ENCODE measurements at places on chromosomes 12 and 14. TPM values are rescaled to one million over a fixed set of nuclear protein-coding genes. Genes with fewer than 3 reads are reported as not detected.

CIT gene
- 21.9 TPM for total RNA-seq

APOF gene
- total RNA-seq = not detected

DTX1 gene
- total RNA-seq = not detected

NKX2-1 gene
- total RNA-seq = not detected

AQP5 gene
- not detected for total RNA-seq

CLECL1 gene
- not detected for total RNA-seq

CLEC1B gene
- total RNA-seq = not detected

DNA sequence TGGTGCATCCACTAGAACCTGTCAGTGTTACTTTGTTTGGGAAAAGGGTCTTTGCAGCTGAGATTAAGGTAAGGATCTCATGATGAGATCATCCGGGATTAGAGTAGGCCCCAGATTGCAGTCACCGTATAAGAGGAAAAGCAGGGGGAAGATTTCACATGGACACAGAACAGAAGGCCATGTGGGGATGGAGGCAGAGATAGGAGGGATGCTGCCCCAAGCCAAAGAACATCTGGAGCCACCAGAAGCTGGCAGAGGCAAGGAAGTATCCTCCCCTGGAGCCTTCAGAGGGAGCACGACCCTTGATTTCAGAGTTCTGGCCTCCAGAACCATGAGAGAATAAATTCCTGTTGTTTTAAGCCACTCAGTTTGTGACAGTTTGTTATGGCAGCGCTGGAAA is 39.6 kb downstream of the CMKLR1 start:
- H3K4me3 ChIP-seq = no peak overlapping the region
- H3K27me3 ChIP-seq = no peaks in the 10 kb centered on the region
- H3K4me1 ChIP-seq = no peaks in the 10 kb centered on the region
- H3K27ac ChIP-seq = no peak overlapping the region
- no peak for DNase-seq

DNA sequence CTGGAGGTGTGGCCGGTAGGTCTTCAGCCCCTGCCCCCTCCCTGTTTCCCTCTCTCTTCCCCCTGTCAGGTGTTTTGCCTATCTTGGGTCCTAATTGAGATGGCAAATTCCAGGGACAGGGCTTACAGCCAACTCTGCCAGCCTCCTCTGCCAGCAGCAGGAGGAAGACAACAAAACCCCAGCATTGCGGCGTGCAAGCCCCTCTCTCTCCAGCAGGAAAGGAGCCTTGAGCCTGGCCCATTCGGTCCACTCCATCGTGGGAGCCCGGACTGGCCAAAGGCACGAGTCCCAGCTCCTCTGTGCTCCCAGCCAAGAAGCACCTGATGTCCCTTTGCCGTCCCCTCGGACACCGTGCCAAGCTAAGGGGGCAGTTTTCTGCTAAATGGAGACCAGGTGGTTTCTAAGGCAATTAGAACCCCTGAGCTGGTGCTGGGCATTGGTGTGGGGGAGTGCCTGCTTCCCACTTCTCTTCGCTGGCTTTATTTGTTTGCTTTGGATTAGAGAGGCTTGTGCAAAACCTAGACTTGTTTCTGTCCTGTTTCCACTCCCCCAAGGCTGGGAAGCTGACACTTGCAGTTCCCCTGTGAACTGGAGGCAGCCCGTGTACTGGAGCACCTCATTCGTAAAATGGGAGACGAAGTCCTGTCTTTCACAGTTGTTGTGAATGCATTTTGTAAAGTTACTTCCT is 57.1 kb upstream of the LHX5 start:
- no peak overlapping the region for H3K27ac ChIP-seq
- H3K27me3 ChIP-seq = peaks cover 20% of the 10 kb centered on the region
- H3K4me3 ChIP-seq = no peak overlapping the region
- H3K4me1 ChIP-seq = no peaks in the 10 kb centered on the region
- H3K36me3 ChIP-seq = no peaks in the 10 kb centered on the region

DNA sequence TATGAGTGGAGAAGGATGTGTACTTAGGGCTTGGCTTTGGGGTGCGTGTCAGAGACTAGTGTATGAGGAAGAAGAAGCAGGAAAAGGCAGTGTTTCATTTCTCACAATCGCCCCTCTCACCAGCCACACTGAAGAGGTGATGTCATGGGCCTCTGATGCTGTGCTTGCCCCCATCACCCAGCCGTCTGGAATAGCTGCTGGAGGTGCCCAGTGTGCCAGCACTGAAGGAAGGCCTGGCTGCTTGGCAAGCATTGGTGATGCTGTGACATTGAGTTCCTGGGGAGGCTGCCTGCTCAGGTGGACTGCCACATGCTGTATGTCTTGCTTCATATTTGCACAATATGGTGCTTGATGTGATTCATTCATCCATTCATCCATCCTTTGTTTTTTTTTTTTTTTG is 56.2 kb downstream of the CRADD start:
- H3K36me3 ChIP-seq = peaks cover 5% of the 10 kb centered on the region
- no peak overlapping the region for H3K27ac ChIP-seq
- peaks cover 18% of the 10 kb centered on the region for H3K4me1 ChIP-seq
- H3K4me3 ChIP-seq = no peak overlapping the region
- DNase-seq = no peak

DNA sequence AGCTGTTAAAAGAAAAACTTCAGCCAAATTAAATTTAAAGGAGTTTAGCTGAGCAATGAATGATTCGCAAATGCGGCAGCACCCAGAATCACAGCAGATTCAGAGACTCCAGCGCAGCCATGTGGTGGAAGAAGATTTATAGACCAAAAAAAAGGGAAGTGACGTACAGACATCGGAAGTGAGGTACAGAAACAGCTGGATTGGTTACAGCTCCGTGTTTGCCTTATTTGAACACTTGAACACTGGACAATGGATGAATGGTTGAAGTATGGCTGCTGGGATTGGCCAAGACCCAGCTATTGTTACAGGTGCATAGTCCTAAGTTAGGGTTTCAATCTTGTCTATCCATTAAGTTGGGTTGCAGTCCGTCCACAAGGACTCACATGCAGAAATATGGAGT is 42.6 kb downstream of the GALNT8 start:
- no peaks in the 10 kb centered on the region for H3K4me1 ChIP-seq
- peaks cover 2% of the 10 kb centered on the region for H3K27me3 ChIP-seq
- H3K36me3 ChIP-seq = no peaks in the 10 kb centered on the region
- DNase-seq = no peak
- H3K4me3 ChIP-seq = no peak overlapping the region
- no peak overlapping the region for H3K27ac ChIP-seq

DNA sequence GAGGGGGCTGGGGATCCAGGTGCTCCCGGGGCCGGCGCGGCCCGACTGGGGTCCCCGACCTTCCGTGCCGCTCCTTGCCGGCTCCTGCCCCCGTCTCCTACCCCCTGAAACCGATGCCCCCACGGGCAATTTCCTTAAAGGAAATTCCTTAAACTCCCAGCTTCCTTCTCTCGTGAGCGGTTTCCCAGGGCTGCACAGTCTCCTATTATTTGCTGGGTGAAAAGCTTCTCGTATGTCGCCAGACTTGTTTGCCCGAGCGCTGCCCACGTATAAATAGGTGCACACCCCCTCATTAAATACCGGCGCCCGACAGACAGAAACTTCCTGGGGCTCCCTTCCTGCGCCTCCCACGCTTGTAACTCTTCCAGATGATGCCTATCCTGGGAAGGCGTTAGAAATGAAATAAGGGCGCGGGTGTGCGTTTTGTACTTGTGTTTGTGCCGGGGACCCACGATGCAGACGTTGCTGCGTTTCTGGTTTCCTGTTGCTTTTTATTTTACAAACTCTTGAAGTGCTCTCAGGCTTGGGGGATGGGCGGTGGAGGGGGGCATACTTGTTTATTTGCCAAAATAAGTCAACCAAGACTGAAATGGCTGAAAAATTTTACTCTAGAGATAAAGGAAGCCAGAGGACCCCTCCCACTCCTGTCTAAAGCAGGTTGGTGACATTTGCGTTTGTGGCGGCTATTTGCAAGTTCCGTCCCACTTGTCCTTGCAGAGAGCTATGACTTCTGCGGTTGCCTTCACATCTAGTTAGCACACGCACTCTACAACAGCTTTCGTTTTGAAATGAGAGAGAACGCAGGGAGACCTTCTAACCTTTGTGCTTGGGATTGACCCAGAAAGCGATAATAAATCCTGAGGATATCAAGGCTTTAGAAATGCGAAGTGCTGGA is 1.0 kb downstream of the HIP1R start:
- H3K27me3 ChIP-seq = peaks cover 1% of the 10 kb centered on the region
- H3K36me3 ChIP-seq = no peaks in the 10 kb centered on the region
- DNase-seq = no peak
- peak overlapping the region; percentile 88 for H3K4me3 ChIP-seq
- H3K27ac ChIP-seq = peak overlapping the region; percentile 67

GRCh38 chr14:79166171-79166570 is 996.0 kb downstream of the NRXN3 start:
- no peaks in the 10 kb centered on the region for H3K27me3 ChIP-seq
- H3K4me3 ChIP-seq = no peak overlapping the region

- DNase-seq = peak; percentile 33
- H3K4me3 ChIP-seq = no peak overlapping the region
- H3K27me3 ChIP-seq = peaks cover 7% of the 10 kb centered on the region
- H3K4me1 ChIP-seq = peaks cover 21% of the 10 kb centered on the region
Measured at GRCh38 chr14:98909251-98909944, 362.6 kb downstream of the BCL11B start.

- no peak for DNase-seq
- H3K27ac ChIP-seq = peak overlapping the region; percentile 13
- H3K27me3 ChIP-seq = no peaks in the 10 kb centered on the region
- H3K4me3 ChIP-seq = no peak overlapping the region
Measured at GRCh38 chr12:47223031-47223847, 143.5 kb upstream of the AMIGO2 start.

GRCh38 chr14:99676657-99677056 is 7.4 kb upstream of the CYP46A1 start:
- H3K27ac ChIP-seq = peak overlapping the region; percentile 72
- peaks cover 12% of the 10 kb centered on the region for H3K36me3 ChIP-seq
- DNase-seq = no peak
- H3K27me3 ChIP-seq = peaks cover 3% of the 10 kb centered on the region
- no peak overlapping the region for H3K4me3 ChIP-seq
- peaks cover 28% of the 10 kb centered on the region for H3K4me1 ChIP-seq

DNA sequence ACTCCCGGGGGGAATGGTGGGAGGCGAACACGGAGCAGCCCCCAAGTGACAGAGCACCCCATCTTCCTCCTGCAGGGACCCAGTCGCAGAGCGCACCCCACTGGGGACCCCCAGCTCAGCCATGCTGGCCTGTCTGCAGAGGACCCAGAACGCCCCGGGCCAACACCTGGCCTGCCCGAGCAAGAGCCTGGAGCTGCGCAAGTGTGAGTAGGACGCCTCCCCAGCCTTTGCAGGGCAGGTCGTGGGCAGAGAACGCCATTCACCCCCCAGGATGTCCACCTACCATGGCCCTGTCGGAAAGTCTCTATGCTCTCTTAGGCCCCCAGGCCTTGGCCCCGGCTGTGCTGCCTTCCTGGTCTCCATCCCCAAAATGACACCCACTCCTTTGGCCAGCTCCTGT is 30.4 kb downstream of the FAM222A start:
- H3K4me1 ChIP-seq = peaks cover 10% of the 10 kb centered on the region
- H3K4me3 ChIP-seq = no peak overlapping the region
- peaks cover 30% of the 10 kb centered on the region for H3K27me3 ChIP-seq
- no peak overlapping the region for H3K27ac ChIP-seq
- no peak for DNase-seq

- DNase-seq = no peak
- H3K4me1 ChIP-seq = peaks cover 76% of the 10 kb centered on the region
- H3K27me3 ChIP-seq = no peaks in the 10 kb centered on the region
- H3K36me3 ChIP-seq = peaks cover 27% of the 10 kb centered on the region
- peak overlapping the region; percentile 45 for H3K4me3 ChIP-seq
Measured at GRCh38 chr12:118328486-118329330, 44.0 kb downstream of the TAOK3 start.

GRCh38 chr12:1291601-1292332 is 300.7 kb downstream of the ERC1 start:
- 0 out of 2 replicates have a peak, but pooled peaks cover 3% of the 10 kb centered on the region for H3K27me3 ChIP-seq
- no peak overlapping the region for H3K4me3 ChIP-seq
- H3K36me3 ChIP-seq = peaks cover 22% of the 10 kb centered on the region
- H3K27ac ChIP-seq = no peak overlapping the region
- peaks cover 11% of the 10 kb centered on the region for H3K4me1 ChIP-seq

DNA sequence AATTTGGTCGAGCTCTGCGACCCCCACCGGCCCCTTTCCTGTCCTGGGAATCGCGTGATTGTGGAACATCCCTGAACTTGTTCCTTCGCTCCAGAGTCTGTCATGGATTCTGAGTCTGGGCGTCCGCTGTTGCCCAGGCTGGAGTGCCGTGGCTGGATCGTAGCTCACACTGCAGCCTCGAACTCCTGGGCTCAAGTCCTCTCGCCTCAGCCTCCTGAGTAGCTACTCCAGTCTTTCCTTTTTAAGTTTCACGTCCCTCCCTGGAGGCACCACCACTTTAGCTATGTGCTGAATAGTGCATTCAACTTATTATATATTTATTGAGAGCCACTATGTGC is 698 bp downstream of the ACOT6 start:
- H3K27me3 ChIP-seq = peaks cover 12% of the 10 kb centered on the region
- no peak overlapping the region for H3K27ac ChIP-seq
- peak overlapping the region; percentile 86 for H3K4me3 ChIP-seq
- DNase-seq = no peak
- H3K4me1 ChIP-seq = no peaks in the 10 kb centered on the region

- H3K27me3 ChIP-seq = no peaks in the 10 kb centered on the region
- H3K4me1 ChIP-seq = no peaks in the 10 kb centered on the region
- no peak for DNase-seq
Measured at GRCh38 chr14:31677630-31678029, 116.4 kb downstream of the NUBPL start.

- H3K4me3 ChIP-seq = no peak overlapping the region
- peaks cover 68% of the 10 kb centered on the region for H3K4me1 ChIP-seq
- peaks cover 5% of the 10 kb centered on the region for H3K36me3 ChIP-seq
- H3K27ac ChIP-seq = no peak overlapping the region
Measured at GRCh38 chr12:25764409-25764808, 194.1 kb upstream of the RASSF8 start.

- DNase-seq = no peak
- no peaks in the 10 kb centered on the region for H3K4me1 ChIP-seq
- no peak overlapping the region for H3K4me3 ChIP-seq
- no peaks in the 10 kb centered on the region for H3K27me3 ChIP-seq
- no peaks in the 10 kb centered on the region for H3K36me3 ChIP-seq
Measured at GRCh38 chr12:124490584-124491305, 76.7 kb downstream of the NCOR2 start.

- peaks cover 6% of the 10 kb centered on the region for H3K36me3 ChIP-seq
- H3K4me1 ChIP-seq = peaks cover 11% of the 10 kb centered on the region
- no peak for DNase-seq
- peaks cover 11% of the 10 kb centered on the region for H3K27me3 ChIP-seq
- no peak overlapping the region for H3K4me3 ChIP-seq
- H3K27ac ChIP-seq = no peak overlapping the region
Measured at GRCh38 chr12:94178882-94179281, 30.5 kb downstream of the PLXNC1 start.

DNA sequence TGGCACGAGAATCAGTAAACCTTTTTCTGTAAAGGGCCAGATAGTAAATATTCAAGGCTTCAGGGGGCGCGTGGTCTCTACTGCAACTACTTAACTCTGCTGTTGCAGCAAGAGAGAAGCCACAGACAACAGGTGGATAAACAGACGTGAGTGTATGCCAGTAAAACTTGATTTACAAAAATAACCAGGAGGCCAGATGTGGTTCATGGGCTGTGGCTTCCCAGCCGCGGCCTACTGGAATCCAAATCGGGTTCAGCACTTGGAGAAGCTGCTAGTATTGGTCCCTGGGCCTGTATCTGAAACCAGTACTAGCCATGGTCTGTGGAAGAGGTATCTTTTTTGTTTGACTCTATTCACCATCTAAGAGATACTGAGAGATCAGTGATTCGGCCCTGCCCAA is 13.3 kb downstream of the PPP2R5C start:
- H3K27ac ChIP-seq = no peak overlapping the region
- no peak overlapping the region for H3K4me3 ChIP-seq
- H3K4me1 ChIP-seq = peaks cover 7% of the 10 kb centered on the region
- no peaks in the 10 kb centered on the region for H3K36me3 ChIP-seq
- peaks cover 6% of the 10 kb centered on the region for H3K27me3 ChIP-seq
- no peak for DNase-seq

Data from HFFc6 (cell line).